ENCODE measurements at places on chromosomes 2 and 18. TPM values are rescaled to one million over a fixed set of nuclear protein-coding genes. Genes with fewer than 3 reads are reported as not detected.

DNA sequence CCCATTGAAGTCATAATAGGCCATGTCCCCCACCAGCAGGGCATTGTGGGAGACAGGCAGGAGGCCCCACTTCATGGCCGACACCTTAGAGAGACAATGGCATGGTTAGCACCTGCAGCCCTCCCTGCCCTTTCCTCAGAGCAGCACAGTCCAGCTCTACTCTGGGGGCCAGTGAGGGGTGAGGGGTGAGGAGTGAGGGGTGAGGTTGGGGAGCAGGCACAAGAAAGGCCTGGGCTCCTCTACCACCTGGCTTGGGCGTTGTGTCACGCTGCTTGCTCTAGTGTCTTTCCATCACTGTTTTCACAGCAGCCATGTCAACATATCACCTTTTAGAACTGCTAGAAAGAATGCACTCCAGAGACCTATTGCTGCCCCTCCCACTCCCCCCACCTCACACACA is 77.2 kb downstream of the ADD2 start:
- no peak for DNase-seq

GRCh38 chr2:225938991-225939390 is 539.5 kb downstream of the NYAP2 start:
- no peak for DNase-seq

GRCh38 chr18:51278045-51278649 is 80.7 kb upstream of the MEX3C start:
- DNase-seq, result peak; percentile 23

GRCh38 chr18:57579934-57580333 is 6.6 kb downstream of the FECH start:
- DNase-seq, result no peak

DNA sequence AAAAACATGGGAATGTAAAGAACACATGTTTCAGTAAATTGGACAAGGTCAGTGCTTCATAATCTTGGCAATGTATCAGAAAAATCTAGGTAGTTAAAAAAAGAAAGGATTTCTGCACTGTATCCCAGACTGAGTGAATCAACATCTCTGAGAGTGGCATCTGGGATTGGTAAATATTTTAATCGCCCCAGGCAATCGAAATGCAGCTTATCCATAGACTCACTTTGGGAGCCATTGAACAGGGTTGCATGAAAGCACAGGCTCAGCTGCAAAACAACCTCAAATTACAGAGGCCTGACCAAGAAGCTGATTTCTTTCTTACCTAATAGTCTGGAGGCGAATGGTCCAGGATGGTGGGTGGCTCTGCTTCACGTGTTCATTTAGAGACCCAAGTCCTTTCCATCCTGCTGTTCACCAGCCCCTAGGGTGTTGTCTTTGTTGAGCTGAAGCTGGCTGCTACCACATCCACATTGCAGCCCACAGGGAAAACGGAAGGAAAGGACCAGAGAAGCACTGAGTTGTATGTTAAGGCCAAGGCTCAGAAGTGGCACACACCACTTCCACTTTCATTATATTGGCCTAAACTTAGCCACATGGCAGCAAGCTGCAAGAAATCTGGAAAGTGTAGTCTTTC is 59.0 kb downstream of the MOGAT1 start:
- no peak for DNase-seq

DNA sequence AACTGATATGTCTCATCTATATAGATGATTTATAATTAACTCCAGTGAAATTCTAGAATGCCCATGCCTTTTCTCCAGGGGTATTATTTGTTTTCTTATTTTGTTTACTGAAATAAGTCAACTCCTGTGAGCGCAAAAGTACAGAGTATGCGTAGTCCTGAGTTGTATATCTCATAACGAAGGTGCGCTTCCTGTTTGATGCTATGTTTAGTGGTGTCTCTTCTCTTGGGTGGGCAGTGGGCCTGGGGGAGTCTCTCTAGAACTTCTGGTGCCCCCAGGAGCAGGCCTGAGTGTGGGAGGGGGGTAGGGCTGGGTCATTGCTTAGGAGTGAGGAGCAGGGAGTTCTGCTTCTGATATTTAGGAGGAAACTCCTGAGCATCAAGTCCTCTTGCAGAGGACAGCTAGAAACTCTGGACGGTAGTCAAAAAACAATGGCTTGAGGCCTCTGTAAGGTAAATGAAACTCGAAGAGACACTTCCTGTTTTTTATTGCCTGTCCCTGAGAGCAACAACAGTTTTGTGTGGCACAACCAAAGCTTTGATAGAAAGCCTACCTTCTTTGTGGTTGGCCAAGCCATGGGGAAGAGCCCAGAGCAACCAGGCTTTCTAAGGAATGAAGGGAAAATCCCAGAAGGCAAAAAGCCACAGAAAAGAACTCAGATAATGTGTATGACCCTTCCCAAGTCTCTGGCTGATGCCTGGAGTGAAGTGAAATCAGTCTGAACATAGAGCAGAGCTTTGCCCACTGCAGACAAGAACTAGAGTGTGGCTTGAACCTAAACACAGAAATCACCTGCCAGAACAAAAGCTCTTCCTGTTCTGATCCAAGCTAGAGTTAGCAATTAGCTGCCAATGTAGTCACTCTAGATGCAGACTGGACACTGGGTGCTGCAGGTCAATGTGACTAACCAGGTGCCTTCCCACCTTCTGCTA is 8.5 kb upstream of the SP140L start:
- DNase-seq, result no peak

GRCh38 chr2:33363325-33364298 is 112.8 kb upstream of the RASGRP3 start:
- no peak for DNase-seq

The PLEKHH2 gene
- total RNA-seq, result 1.8 TPM

All from pancreas (tissue), 10 donors.